ENCODE measurements at places on chromosomes 7 and 10. TPM values are rescaled to one million over a fixed set of nuclear protein-coding genes. Genes with fewer than 3 reads are reported as not detected.

- no peak overlapping the region for H3K27ac ChIP-seq
- peaks cover 36% of the 10 kb centered on the region for H3K36me3 ChIP-seq
- H3K4me1 ChIP-seq: no peaks in the 10 kb centered on the region
- H3K27me3 ChIP-seq: no peaks in the 10 kb centered on the region
- H3K4me3 ChIP-seq: no peak overlapping the region
Observed at GRCh38 chr10:125788156-125789034, 12.8 kb upstream of the MMP21 start.

DNA sequence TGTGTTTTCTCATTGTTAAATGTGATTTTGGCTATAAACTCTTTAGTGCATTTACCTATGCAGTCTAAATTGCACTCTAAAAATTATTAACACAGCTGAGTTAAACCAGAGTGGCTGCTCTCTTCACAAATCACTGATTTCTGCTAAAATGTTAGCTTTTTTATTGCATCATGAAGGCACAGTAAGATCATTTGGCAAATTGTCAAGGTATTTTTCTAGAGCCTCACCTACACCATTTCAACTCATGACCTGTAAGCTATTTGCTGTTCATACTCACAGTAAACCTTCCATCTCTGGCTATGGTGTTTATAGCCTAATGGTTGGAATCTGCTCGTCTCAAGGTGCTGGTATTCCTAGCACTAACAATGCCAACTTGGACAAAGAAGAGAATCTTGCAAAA is 25.7 kb downstream of the NDUFB2 start:
- no peak overlapping the region for H3K27ac ChIP-seq
- peaks cover 16% of the 10 kb centered on the region for H3K36me3 ChIP-seq
- no peaks in the 10 kb centered on the region for H3K27me3 ChIP-seq

- H3K4me3 ChIP-seq: no peak overlapping the region
- DNase-seq: no peak
- peaks cover 7% of the 10 kb centered on the region for H3K4me1 ChIP-seq
- H3K27me3 ChIP-seq: no peaks in the 10 kb centered on the region
- no peak overlapping the region for H3K27ac ChIP-seq
- no peaks in the 10 kb centered on the region for H3K36me3 ChIP-seq
Observed at GRCh38 chr10:69412232-69412790, 4.4 kb downstream of the TACR2 start.

GRCh38 chr7:1411414-1411813 is 47.9 kb downstream of the MICALL2 start:
- H3K36me3 ChIP-seq: no peaks in the 10 kb centered on the region
- DNase-seq: no peak
- no peak overlapping the region for H3K4me3 ChIP-seq
- peaks cover 50% of the 10 kb centered on the region for H3K27me3 ChIP-seq
- no peaks in the 10 kb centered on the region for H3K4me1 ChIP-seq

GRCh38 chr7:140312141-140312846 is 86.0 kb downstream of the SLC37A3 start:
- H3K4me3 ChIP-seq: no peak overlapping the region
- no peaks in the 10 kb centered on the region for H3K27me3 ChIP-seq
- H3K4me1 ChIP-seq: peaks cover 8% of the 10 kb centered on the region
- no peak overlapping the region for H3K27ac ChIP-seq

DNA sequence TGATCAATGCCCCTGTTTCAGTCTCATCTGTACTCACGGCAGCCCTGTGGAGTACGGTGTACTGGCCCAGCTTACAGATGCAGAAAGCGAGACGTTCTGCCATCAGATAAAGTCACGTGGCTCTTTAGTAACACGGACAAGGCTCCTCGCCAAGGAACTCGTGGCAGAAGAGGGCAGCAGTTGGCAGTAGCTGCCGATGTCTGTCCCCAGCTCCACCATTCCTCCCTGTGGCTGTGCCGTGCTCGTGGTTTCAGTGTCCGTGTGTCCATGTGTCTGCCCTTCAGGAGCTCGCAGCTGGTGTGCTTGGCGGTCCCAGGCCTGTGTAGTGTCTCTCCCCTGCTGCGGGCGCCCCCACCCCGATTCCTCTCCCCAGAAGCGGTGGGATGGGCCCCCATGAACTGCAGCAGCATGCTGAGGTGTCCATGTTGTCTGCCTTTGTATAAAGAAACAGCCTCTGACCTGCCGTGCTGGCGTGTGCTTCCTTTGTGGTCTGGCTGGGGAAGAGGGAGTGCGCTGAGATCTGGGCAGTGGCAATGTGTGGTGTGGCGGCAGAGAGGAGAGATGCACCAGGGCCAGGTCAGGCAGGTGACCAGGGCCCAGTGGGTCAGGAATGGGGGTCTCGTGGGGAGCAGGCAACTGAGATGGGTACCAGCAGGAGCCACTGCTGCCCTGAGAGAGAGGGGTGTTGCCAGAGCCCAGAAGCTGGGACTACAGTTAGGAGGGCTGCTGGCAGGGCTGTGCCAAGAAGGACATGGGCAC is 9.8 kb downstream of the RHBDD2 start:
- H3K27ac ChIP-seq: no peak overlapping the region
- no peaks in the 10 kb centered on the region for H3K27me3 ChIP-seq
- H3K4me1 ChIP-seq: peaks cover 16% of the 10 kb centered on the region
- no peak overlapping the region for H3K4me3 ChIP-seq

DNA sequence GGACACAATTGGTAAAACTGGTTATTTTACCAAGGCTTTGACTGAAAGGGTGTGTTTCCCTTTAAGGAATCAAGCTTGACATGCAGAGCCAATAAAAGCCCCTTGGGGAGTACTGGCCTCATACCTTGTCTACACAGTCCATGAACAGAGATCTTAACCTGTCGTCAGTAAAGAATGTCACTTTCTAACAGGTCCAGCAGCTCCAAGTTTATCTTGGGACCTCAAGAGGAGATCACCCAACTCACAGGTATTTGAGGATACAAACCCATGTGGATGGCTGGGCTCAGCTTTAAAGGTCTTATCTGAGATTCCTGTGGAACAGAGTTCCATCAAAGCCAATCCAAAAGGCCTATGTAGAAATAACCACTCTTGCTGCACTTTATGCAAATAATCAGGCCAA is 61.3 kb downstream of the COA1 start:
- H3K4me3 ChIP-seq: no peak overlapping the region
- H3K27me3 ChIP-seq: no peaks in the 10 kb centered on the region
- no peaks in the 10 kb centered on the region for H3K36me3 ChIP-seq
- H3K4me1 ChIP-seq: no peaks in the 10 kb centered on the region

DNA sequence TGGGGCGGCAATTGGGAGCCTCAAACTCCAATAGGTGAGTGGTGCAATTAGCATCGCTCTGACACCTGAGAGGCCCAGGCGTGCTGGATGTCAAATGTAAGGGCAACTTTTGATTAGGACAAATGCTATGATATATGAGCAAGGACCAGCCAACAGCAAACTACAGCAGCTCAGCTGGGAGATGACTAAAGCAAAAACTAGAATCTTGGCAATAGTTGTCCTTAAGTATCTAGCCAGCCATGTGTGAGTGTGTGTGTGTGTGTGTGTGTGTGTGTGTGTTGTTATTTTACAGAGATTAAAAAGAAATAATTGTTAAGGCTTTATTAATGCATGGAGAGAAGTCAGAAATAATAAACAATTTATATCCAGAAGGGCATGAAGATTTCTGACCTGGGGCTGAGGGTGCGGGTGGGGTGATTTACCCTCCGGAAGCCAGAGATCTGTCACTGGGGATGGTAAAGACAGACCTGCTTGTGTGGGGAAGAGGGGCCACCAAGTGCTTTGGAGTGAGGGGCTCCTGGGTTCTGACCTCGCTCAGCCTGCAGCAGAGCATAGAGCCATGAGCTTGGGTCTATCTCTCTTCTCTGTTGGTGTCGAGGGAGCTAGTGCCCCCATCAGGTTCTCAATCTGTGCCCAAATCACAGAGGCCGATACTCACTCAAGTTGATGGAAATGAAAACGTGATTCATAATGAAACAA is 77.3 kb downstream of the EMX2 start:
- H3K27ac ChIP-seq: no peak overlapping the region
- H3K27me3 ChIP-seq: peaks cover 17% of the 10 kb centered on the region
- H3K36me3 ChIP-seq: no peaks in the 10 kb centered on the region
- H3K4me1 ChIP-seq: no peaks in the 10 kb centered on the region

Gene IFIT2
- 3.7 TPM for polyA plus RNA-seq

Measured in large intestine (tissue), 12 donors.